ENCODE measurements at places on chromosomes 2 and 18.

- peak; percentile 28 for DNase-seq
Measured at GRCh38 chr18:80210312-80211083, 36.8 kb downstream of the PARD6G start.

DNA sequence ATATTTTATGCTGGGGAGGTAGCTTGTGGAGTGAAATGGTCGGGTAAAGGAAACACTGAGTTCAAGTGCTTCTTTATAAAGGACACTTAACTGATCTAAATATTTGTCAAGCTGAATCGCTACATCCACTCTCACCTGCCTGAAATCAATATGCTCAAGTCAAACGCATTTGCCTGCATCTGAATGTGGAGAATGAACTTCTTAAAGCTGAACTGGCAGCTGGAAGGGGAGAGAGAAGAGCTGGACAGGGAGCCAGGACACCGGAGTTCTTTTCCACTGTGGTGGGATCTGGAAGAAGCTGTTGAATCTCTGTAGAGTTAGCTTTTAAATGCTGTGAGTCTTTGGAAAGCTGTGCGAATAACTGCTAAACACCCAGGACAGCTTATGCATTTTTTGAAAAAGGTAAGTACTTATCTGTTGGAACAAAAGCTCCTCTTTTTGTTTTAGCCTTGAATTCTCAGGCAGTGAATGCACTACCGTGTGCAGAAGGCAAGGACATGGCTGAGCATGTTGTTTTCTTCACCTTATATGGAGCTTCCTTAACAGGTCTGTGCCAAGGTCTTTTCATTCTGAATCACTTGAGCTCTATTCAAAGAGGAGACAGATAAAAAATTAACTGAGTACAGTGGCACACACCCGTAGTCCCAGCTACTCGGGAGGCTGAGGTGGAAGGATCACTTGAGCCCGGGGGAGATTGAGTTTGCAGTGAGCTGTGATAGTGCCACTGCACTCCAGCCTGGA lies 74.2 kb upstream of the KLF7 start:
- DNase-seq = no peak

DNA sequence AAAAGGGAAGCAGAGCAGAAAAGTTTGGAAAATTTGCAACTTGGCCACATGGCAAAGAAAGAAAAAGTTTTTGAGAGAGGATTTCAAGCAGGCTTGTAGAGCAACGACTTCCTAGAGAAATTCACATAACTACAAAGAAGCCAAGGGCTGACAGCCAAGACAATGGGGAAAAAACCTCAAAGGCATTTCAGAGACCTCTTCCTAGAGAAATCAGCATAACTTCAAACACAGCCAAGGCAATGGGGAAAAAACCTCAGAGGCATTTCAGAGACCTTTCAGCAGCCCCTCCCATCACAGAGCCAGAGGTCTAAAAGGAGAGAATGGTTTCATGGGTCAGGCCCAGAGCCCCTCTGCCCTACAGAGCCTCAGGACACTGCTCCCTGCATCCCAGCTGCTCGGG lies 7.2 kb downstream of the ADI1 start:
- no peak for DNase-seq

GRCh38 chr2:111642586-111643327 lies 241.2 kb downstream of the ANAPC1 start:
- peak; percentile 12 for DNase-seq

- no peak for DNase-seq
Measured at GRCh38 chr2:67379048-67379447, 18.1 kb upstream of the ETAA1 start.

GRCh38 chr2:111711270-111711669 lies 172.7 kb downstream of the ANAPC1 start:
- no peak for DNase-seq

GRCh38 chr2:133235968-133236367 lies 332.3 kb downstream of the NCKAP5 start:
- DNase-seq = no peak

DNA sequence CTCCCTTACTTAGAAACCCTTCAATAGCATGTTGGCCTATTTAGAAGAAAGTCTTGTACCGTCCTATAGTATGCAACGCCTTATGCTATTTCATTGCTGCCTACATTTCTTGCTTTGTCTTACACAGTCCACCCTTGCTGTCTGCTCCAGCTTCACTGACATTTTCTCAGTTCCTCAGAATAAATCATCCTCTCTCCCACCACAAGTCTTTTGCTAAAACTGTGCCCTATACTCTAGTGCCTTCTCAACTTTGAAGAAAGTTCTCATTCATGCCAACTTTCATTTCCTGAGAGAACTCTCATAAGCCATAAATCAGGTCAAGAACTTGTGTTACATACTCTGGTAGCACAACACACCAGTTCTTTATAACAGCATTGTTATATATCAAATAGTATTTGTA lies 54.3 kb upstream of the COL3A1 start:
- DNase-seq = no peak

GRCh38 chr2:112472547-112473263 lies 9.3 kb upstream of the TTL start:
- no peak for DNase-seq

DNA sequence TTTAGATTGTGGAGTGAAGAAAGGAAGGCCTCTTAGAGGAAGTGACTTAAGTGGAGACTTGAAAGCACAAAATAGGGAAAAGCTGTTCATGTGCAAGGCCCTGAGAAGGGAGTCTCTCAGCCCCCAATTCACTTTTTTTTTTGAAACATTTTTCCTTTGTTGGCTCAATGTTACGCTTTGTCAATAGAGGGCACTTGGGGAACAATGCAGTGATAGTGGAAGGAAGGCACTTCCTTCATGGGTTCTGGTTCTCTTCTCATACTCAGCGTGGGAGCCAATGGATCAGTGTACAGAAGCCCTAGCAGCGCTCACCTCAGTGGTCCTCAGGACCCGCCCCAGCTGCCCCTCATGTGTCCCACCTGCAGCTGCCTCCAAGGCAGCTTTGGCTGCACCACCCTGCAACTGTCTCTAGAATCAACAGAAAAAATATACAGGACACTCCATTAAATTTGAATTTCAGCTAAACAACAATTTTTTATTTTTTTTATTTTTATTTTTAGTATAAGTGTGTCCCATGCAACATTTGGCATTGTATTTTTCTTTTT lies 8.6 kb upstream of the C2orf42 start:
- no peak for DNase-seq

DNA sequence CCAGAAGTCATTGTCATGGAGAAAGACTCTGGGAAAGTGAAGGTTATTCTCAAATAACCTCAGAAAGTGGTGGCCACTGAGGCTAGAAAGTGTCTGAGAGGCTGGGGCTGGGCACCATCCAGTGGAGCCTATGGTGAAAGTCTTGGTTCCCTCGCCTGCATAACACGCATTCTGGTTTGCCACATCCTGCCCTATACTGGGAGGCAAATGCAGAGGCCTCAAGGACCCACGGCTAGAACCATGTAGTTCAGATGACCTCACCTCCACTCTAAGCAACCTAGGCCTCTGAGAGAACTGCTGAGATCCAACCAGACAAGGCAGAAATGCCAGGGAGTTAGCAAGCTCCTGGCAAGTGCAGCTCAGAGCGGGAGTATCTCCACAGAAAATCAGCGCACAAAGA lies 5.1 kb downstream of the ITGB6 start:
- DNase-seq = no peak

GRCh38 chr2:70516596-70516995 lies 37.0 kb downstream of the TGFA start:
- peak; percentile 22 for DNase-seq

GRCh38 chr2:67221266-67221665 lies 175.9 kb upstream of the ETAA1 start:
- DNase-seq = no peak

GRCh38 chr2:27441958-27442919 lies at the start of gene KRTCAP3:
TSS of gene KRTCAP3 (plus strand) at chr2:27442381. CDS start at chr2:27442413, 32 bp downstream.
- no peak for DNase-seq

DNA sequence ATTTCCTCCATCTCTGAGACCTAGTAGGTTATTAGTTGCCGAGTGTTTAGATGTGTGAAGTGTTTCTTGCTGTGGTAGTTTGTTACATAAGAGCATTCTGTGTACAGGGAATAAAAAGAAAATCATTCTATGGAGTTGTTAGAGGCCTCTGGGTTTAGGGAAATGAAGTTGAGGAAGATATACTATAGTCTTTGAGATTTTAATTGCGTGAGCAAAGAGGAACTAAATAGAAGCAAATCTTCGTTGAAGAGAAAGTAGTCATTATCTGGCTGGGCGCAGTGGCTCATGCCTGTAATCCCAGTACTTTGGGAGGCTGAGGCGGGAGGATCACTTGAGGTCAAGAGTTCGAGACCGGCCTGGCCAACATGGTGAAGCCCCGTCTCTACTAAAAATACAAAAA lies 19.0 kb downstream of the USP39 start:
- no peak for DNase-seq

- no peak for DNase-seq
Measured at GRCh38 chr2:18123211-18123570, 244.7 kb downstream of the KCNS3 start.

GRCh38 chr18:58337686-58338085 lies 291.2 kb downstream of the ALPK2 start:
- peak; percentile 25 for DNase-seq

- no peak for DNase-seq
Measured at GRCh38 chr2:241885946-241886643, 16.6 kb downstream of the RTP5 start.

DNA sequence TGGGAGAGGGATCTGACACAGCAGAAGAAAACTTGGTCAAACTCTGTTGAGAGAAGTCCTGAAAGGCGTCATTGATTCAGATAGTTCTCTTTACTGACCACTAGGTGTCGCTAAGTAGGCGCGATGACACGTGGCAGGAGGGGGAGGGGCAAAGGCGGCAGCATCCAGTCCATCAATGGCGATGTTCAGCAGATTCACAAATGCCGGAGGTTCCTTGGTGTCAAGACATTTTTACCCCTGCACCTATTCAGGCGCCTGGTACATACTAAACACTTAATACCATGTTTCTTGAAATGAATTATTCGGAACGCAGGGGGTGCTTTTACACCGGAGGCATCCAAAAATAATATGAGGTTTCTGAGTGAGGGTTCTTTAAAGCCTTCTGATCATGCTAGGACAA lies 3.0 kb upstream of the PLEK start:
- DNase-seq = peak; percentile 64

GRCh38 chr2:217804791-217805667 lies 197.8 kb downstream of the TNS1 start:
- no peak for DNase-seq

DNA sequence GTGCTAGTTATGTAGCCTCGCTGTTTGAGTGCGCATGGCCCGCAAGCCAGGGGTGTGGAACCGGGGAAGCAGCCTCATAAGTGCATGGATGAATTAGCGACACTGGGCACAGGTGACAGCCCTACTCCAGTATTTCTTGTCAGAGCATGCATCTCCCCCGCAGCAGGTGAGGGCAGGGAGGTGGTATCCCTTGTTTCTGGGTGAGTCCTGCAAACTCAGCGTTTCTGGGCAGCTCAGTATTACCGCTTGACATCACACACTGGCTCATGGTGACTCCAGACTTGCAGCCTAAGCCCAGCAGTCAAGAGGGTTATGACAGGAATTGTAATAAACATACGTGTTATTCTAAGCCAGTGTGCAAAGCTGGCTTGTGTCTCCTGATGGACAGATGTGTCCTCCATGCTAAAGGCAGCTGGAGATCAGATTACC lies 2.5 kb downstream of the CABLES1 start:
- DNase-seq = no peak

DNA sequence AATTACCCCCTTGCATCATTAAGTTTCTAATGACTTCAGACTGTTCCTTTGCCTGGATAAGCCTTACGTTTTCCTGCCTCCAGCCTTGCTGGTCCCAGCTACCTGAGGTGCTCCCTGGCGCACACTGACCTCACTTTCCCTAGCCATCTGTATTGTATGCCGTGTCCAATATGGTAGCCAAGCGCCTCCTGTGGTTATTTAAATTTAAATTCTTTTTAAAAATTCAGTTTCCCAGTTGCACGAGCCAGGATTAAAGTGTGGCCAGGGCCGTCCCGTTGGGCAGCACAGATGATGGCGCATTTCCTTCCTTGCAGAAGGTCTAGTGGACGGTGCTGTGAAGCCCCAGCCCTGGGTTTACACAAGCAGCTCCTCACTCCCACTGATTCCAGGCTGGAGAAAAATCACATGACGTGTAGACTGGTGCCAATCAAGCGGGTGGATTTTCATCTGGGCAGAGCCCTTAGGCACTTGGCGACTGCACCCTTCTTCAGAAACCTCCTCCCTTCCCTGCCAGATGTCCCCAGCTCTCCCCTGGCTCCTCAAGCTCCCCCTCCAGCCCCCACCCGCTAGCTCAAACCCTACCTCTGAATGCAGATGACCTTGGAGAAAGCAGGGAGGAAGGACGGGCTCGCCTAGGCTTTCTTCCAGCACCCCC lies 33.9 kb downstream of the ACKR3 start:
- no peak for DNase-seq

GRCh38 chr2:41727711-41728110 lies 320.1 kb upstream of the PKDCC start:
- DNase-seq = no peak

- DNase-seq = peak; percentile 73
Measured at GRCh38 chr2:101704046-101704466, 6.5 kb downstream of the MAP4K4 start.

- DNase-seq = no peak
Measured at GRCh38 chr2:132668987-132669907, 758 bp downstream of the LYPD1 start.

DNA sequence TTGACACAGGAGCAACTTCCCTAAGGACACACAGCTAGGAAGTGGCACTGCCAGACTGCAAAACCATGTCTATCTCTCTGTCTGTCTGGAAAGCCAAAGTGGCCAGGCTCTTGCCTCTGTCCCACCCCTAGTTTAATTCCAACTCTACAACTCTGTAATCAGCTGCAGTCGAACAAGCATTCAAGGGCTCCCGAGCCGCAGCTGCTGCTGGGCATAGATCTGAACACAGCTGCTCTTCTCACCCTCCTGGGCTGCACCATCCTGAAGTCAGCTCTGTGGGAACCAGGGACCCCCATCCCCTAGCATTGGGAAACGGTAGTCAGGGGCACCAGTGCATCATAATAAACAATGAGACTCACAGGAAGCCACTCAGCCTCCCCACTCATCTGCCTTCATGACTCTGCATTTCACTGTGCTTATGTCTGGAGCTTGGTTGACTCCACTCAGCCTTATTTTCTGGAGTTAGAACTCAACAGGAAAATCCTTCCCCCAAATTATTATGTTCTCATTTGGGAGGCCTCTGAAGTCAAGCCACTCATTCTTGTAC lies 44.4 kb upstream of the TMEM163 start:
- no peak for DNase-seq

GRCh38 chr18:3453540-3454364 lies 3.8 kb downstream of the TGIF1 start:
- DNase-seq = peak; percentile 62

GRCh38 chr2:180778291-180778690 lies 202.1 kb upstream of the UBE2E3 start:
- DNase-seq = no peak

DNA sequence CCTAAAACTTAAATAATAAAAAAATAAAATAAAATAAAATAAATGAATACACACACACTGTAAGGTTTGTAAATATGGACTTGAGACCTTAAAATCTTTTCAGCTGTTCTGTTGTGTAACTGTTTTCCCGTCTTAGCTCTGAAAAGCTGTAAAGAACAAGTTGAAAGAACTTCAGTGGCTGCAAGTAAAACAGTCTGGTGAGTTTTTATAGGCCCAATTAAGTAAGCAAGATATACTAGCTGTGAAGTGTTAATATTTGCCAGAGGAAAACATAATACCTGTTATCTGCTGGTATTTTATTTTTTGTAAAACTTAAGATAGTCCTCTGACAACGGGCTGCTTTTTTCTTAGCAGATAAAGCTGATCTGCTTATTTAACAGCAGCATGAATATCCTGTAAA lies 176.9 kb upstream of the NRP2 start:
- DNase-seq = no peak

GRCh38 chr2:105403783-105404698 lies 5.2 kb upstream of the FHL2 start:
- no peak for DNase-seq

GRCh38 chr2:232483311-232483922 lies 4.2 kb downstream of the ECEL1 start:
- DNase-seq = no peak

Measured in pons (tissue), 1 donor.